Left lobe of liver (tissue), 2 donors: ENCODE measurements at places on chromosomes 13 and 19.

DNA sequence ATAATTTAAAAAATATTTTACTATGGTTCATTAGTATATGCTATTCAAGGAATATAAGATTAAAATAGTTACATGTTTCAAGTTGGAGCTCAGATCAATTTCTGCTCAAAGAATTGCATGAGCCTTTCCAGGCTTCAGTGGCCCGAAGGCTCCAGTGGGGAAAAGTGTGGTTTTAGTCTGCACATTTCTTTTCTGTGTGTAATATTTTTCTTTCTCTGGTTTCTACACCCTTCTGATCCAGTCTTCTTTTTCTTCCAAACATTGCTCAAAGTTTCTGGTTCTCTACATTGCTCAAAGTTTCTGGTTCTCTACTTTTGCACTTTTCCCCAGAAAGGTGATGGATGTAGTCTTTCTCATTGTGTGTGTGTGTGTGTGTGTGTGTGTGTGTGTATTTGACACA is 64.7 kb upstream of the OXGR1 start:
- DNase-seq: no peak

GRCh38 chr19:57099199-57099661 is 20.6 kb upstream of the USP29 start:
- DNase-seq: peak; percentile 54

GRCh38 chr13:50197705-50198104 is 182.5 kb downstream of the KCNRG start:
- DNase-seq: no peak

DNA sequence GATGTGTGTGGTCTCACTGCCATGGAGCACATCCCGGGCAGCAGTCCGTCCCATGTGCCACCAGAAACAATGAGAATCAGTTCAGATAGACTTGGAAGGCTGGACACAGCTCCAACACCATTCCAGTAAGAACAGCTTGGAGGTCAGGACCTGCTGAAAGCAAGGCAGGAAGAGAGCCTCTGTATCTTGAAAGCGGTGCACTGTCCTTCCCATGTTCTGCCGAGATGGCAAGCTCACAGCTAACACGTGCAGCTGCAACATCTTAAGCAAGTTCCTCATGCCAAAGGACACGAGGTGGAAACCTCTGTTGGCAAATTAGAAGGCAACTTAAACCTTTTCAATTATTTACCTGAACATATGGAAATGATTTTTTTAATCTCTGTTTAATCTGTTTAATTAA is 175.4 kb downstream of the DLEU7 start:
- no peak for DNase-seq

DNA sequence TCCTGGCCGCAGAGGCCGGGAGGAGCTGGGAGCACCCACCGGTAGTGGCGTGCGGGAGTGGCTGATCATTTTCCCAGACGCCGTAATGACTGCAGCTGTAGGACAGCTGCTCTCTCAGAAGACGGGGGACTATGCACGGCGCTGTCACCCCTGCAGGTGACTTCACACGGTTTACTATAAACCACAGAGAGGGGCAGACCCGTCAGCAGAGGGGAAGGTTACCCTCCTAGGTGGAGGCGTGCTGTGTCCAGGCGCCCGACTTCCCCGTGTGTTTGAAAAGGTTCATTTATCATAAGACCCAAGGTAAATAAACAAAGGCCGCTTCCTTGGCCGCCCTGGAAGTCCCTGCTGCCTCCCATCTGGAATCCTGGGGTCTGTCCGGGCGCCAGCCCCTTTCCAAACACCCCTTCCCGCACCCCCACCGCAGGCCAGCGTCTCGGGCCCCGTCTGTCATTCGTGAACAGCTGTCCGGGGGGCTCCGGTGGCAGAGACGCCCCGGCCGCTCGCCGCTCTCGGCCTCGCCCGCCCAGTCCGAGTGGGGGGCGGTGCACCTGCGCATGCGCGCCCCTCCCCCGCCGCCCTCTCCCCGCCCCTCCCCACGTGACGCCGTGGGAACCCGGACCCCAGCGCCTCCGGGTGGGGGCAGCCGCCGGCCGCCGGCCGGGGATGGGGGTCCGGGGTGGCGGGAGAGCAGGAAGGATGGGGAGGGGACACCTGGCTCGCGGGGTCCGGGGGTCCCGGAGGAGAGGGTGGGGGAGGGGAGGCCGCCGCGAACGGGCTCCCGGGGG is 915 bp downstream of the SHC2 start:
- peak; percentile 83 for DNase-seq

DNA sequence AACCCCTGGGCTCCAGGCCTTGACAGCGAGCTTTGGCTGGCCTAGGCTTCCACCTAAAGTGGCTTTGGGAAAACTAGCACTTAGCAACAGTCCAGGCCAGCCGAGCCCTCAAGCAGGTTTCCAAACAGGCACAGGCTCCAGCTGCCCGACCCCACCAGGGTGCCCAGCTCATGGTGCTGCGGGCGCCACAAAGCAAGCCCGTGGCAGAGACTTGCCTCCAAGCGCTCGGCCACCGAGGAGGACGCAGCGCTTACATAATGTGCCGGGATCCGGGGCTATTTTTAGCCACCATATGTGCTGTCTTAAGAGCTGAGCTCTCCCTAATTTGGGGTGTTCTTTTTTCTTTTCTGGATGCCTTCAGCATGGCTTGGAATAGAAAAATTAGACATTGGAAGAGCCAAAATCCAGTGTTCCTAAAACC is 56.1 kb upstream of the F7 start:
- no peak for DNase-seq

GRCh38 chr13:85651440-85651839 is 147.8 kb downstream of the SLITRK6 start:
- DNase-seq: no peak

DNA sequence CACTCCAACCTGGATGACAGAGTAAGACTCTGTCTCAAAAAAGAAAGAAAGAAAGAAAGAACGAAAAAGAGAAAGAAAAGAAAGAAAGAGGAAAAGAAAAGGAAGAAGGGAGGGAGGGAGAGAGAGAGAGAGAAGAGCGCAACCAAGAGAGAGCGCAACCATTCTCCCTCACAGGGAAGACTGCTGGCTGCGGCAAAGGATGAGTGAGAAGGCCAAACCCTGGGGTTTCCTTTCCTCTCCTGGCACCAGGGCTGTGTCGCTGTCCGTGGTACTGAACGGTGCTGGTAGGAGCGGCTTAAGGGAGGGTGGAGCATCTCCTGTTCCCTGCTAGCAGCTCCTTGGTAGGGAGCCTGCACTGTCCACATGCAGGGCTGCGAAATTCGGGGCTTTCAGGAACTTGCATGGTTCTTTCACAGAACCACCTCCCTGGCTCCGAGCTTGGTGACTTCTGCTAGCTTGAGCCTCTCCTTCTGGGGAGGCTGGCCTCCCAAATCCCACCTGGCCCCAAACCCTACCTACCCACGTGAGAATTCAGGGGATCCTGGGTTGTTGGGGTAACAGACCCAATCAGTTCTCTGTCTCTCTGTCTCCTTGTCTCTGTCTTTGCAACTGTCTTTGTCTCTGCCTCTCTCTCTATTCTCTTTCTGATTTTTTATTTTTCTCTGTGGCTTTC is 51.1 kb upstream of the ZNRF4 start:
- peak; percentile 62 for DNase-seq

- no peak for DNase-seq
Measured at GRCh38 chr19:16537111-16537510, 5.1 kb downstream of the CHERP start.

DNA sequence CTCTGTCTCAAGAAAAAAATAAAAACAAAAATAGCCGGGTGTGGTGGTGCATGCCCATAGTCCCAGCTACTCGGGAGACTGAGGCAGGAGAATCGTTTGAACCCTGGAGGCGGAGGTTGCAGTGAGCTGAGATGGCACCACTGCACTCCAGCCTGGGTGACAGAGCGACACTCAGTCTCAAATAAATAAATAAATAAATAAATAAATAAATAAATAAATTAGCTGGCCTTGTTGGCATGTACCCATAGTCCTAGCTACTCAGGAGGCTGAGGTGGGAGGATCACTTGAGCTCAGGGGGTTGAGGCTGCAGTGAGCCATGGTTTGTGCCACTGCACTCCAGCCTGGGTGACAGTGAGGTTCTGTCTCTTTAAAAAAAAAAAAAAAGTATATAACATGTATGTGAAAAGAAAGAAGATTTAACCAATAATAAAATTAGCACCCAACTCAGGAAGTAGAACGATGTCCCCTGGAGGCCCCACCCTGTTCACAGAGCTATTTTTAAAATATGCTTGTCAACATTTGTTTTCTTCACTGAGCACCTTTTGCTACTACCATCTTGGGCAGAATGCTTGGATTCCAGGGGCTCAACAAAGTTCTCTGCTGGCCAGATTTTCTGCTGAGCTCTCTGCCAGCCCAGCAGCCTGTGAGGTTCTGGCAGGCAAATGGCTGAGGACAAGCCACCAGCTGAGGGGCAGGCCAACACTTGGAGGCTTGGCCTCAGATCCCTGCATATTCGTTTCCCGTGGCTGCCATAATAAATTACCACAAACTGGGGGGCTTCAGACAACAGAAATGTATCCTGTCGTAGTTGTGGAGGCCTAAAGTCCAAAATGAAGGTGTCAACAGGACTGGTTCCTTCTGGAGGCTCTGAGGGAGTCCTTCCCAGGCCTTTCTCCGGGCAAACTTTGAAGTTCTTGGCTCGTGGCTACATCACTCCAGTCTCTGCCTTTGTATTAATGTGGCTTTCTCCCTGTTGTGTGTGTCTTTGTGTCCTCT is 5.2 kb downstream of the SLC25A42 start:
- DNase-seq: no peak

DNA sequence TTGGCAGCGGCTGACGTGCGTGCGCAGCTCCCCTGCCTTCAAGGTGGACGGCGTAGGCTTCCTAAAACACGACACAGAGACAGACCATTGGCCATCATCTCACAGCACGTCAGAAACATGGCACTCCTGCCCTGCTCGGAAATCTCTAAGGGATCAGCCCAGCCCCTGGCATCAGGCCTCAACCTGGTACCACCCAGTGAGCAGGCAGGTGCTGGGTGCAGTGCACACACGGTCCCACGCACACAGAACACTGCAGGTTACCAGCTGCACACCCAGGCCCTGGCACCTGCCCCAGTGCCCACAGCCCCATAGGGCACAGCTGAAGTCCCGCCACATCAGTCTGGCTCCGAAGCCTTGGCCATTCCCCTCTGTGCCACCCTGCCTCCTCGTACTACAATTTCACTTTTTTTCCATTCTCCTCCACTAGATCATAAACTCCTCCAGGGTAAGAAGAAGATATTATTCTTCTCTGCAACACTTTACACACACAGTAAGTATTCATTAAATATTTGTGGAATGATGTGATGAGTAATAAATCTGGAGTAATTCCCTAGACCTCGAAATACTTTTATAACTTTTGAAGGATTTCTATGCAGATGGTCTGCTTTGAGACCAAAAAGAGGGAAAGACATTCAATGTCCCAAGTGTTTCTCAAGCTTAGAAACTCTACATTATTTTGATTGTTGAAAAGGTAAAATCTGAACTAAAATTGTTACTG is 156.4 kb downstream of the COL4A1 start:
- no peak for DNase-seq

DNA sequence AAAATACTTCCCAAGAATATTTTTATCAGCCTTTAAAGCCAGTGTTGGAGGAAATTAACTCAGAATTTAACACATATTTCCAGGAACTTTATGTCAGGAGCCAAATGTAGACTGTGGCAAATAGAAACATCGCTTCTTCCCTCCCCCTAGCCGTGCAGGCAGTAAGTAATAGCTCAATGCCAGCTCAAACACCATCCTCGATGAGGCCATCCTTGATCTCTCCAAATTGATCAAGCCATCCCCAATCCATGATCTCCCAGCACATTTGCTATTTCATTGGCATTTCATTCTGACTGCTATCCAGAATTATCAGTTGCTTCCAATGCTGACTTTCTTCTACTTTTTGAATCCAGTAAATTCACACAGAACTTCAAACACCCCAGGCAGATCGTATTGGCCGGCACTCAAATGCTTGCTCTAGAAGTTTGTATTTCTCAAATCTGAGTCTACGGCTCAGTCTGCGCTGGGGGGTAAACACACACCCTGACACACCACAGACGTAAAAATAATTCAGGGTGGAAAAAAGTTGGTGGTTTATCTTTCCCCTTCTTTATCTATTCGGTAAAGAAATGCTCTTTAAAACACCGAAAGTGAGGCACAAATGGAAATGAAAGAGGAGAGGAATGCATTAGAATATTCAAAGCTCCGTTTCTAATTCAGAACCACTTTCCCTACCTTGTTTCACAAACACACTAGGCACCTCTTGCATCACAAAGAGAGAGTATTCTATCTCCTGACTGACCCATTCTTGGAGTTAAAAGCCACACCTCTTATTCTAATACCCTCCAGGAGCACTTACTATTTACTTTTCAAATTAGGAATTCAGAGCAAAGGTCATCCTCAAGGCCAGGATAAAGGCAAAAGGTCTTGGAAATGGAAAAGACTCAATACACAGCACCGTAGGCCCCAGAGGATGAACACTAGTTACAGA is 991 bp downstream of the OBI1 start:
- no peak for DNase-seq

GRCh38 chr19:4547303-4548237 is 7.7 kb upstream of the LRG1 start:
- peak; percentile 93 for DNase-seq

GRCh38 chr19:55702131-55702627 is 27.2 kb downstream of the EPN1 start:
- no peak for DNase-seq

DNA sequence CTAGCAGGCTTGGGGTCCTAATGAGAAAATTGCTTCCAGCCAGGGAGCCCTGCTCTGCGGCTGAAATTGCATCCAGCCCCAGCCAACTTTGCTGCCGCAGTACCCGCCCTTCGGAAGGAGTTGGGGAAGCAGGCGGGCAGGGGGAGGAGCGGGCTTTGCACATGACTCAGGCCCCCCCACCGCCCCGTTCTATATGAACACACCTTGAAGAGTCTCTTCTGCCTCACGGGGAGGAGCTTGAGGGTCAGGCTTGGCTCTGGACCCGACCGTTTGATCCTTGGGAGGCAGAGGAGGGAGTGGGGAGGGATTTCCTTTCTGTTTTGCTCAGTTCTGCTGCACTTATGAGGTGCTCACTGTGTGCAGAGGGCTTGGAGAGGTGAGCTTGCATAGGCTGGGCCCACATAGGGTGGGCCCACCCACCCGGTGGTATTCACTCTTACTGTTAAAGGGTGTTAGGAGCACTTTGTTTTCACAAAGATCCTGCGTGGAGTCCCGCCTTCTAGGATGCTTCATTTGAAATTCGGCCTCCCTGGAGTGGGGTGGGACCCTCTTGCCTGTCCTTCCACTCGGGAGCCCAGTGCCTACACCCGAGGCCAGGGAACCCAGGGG is 46.5 kb downstream of the LYL1 start:
- DNase-seq: no peak

DNA sequence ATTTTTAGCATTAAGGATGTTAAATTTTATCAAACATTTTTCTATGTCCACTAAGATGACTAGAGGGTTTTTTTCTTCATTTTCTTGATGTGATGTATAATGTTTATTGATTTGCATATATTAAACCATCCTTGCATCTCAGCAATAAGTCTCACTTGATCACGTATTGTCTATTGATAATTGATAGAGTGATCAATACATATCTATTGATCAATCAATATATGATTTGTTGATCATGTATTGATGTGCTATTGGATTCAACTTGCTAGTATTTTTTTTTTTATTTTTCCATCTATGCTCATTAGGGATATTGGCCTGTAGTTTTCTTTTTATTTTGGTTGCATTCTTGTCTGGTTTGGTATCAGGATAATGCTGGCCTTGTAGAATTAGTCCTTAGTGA is 2202.0 kb downstream of the PCDH9 start:
- no peak for DNase-seq
